ENCODE measurements at places on chromosomes 6 and 20.

DNA sequence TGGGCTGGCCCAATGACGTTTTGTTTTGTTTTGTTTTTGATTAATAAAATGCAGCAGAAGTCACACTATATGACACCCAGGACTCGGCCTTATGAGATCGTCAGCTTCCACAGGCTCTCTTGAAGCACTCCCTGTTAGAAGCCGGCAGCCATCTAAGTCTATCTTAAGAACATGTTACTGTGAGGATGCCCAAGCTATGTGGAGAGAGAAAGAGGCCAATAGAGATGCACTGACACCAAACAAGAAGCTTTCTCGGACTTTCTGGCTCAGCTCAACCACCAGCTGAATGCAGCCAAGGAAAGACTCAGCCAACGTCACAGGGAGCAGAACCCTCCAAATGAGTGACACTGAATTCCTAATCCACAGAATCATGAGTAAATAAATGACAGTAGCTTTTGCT lies 14.0 kb downstream of the SGK1 start:
- no peak for DNase-seq

GRCh38 chr6:108807928-108808327 lies 40.3 kb upstream of the ARMC2 start:
- no peak for DNase-seq

GRCh38 chr20:33771938-33772337 lies 39.2 kb upstream of the CHMP4B start:
- DNase-seq, result no peak

- DNase-seq, result no peak
These were observed 71.2 kb downstream of the LY86 start for GRCh38 chr6:6659600-6660327.

Measured in stimulated activated CD8-positive, alpha-beta memory T cell treated with anti-CD3 and anti-CD28 coated beads, Interleukin-2, amount 100 ng/mL, for 48 hours (primary cell).